ENCODE measurements at places on chromosomes 1 and 21.
A peak's percentile ranks its signal among the peaks of the same experiment; 100 is the strongest.

- no peak for DNase-seq
These were observed 2.8 kb upstream of the NRAS start for GRCh38 chr1:114719424-114719787.

GRCh38 chr1:203136409-203137042 lies 9.0 kb downstream of the ADORA1 start:
- DNase-seq, result no peak

DNA sequence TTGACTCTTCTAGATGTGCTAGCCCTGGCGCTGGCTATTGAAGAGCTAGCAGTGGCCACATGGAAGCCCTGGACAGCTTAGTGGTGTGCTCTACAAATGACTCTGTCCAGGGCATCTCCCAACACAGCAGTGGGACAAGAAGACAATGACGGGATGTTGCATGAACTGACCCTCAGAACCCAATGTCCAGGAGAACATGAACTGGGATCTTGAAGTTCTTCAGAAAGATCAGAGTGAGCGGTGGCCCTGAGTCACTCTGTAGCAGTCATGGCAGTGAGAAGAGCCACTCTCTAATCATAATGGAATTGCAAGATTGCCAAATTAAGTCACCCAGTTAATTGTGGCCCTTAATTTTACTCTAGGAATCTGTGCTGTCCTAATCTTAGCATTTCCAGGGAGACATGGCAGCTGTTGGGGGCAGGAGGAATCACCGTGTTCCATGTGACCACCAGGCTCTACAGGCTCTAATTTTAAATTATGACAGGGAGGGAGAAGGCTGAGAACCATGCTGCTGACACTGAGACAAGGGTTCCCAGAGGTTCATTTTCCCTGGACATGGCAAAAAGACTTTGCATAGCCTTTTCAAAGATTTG lies 10.2 kb upstream of the OBSCN start:
- no peak for DNase-seq

DNA sequence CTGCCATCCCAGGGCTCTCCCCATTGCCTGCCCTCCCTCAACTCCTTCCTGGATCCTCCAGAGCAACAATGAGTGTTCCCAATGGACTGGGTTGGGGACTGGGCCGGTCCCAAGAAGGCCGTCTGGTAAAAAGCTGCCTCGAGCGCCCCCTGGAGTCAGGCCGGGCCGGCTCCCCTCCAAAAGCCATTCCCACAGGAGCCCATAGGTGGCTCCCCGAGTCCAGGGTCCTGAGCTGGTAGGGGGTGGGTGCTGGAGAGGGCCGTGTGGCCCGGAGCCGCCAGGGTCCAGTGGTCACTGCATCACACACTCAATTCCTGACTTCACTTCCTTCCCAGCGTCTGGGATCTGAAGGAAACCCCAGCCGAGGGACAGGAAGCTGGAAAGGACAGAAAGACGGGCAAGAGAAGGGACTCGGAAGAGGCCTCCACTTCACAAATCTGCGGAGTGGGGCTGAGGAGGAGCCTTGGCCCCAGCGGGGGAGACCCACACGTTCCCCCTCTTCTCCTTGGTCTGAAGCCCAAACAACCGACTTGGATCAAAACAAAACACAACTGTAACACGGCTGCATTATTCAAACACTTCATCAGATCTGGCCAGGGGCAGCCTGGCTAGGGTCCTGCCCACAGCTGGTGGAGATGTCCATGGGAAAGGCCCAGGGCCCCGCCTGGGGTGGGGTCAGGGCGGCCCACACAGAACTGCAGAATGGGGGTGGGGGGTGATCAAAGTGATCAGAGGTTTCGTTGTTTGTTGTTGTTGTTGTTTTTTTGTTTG lies 10.9 kb upstream of the ALDH4A1 start:
- peak; percentile 92 for DNase-seq

GRCh38 chr1:17227358-17227915 lies 21.5 kb upstream of the PADI3 start:
- no peak for DNase-seq

GRCh38 chr1:53044926-53045325 lies 17.1 kb upstream of the PODN start:
- DNase-seq, result no peak

DNA sequence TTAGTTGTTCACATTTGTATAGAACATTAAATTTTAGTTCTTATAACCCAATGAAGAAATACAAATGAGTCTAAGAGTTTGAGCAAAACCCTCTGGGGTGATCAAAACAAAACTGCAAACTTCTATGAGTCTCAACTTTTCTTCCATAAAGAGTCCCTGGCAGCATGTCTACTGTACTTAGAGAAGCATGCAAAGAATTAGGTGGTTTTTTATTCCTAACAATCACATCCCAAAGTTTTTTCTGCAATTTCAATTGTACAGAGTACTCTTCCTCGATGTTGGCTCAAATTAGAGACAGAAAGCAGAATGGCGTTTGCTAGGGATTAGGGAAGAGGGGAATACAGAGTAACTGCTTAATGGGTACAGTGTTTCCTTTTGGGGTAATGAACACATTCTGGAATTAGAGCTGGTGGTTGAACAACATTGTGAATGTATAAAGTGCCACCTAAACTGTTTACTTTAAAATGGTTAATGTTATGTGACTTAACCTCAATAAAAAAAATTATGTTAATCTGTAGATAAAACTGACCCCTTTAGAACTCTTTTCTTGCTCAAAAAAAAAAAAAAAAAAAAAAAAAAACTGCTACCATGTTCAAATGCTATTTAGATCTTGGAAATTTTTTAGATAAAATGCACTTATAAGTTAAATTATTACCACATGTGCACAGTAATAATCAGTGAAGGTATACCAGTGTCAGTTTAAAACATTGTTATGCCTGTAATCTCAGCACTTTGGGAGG lies 4.8 kb downstream of the RC3H1 start:
- no peak for DNase-seq

DNA sequence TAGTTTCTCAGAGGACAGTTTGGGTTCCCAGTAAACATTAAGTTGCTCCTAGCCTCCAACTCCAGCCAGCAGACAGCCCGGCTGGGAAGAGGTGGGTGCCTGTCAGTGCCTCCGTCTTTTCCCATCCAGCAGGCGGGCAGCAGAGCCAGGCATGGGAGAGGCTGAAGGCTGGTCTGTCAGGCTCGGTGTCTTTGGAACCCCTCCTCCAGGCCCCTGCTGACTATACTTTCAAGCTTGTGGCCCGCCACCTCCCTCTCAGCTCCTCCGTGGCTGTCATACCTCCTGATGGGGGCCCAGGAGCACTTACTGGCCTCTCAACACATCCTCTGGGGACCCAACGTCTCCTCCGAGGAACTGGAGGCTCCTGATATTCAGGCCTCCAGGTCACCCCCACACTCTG lies 140.9 kb downstream of the ACTL8 start:
- no peak for DNase-seq

- DNase-seq, result no peak
These were observed 346.1 kb downstream of the KCNH1 start for GRCh38 chr1:210787800-210788199.

GRCh38 chr1:222285526-222285925 lies 262.4 kb downstream of the HHIPL2 start:
- no peak for DNase-seq

GRCh38 chr1:23825762-23826522 lies 713 bp upstream of the HMGCL start:
- DNase-seq, result no peak

DNA sequence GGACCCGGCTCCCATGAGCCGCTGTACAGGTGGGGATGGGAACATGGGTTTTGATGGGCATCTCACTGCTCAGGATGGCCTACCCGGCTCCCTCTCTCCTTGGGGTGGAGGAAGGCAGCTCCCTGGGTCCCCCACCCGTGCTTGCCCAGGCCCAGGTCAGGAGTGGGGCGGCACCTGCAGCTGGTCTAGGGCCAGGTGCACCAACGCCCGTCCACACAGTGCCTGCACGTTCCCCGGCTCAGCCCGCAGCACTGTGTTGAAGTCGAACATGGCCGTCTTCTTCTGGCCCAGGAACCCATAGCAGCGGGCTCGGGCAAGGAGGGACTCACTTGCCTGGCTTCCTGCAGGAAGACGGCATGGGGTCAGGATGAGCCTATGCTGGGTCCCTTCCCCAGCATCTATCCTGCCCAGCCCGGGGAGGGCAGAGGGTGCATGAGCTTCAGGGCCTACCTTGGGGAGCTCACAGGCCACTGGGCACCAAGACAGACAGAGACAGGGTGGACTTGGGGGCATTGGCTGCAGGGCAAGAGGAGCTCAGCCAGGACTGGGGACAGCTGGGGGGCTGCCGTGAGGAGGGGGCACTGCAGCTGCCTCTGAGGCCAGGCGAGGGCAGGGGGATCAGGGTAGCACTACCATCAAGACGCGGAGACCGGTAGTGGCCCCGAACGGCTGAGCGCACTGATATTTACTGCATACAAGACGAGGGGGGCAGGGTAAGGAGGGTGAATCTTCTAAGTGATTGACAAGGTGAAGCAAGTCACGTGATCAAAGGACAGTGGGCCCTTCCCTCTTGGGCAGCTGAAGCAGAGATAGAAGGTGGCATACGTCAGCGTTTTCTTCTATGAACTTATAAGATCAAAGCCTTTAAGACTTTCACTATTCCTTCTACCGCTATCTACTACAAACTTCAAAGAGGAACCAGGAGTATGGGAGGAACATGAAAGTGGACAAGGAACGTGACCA lies 17.8 kb downstream of the TTC34 start:
- no peak for DNase-seq

DNA sequence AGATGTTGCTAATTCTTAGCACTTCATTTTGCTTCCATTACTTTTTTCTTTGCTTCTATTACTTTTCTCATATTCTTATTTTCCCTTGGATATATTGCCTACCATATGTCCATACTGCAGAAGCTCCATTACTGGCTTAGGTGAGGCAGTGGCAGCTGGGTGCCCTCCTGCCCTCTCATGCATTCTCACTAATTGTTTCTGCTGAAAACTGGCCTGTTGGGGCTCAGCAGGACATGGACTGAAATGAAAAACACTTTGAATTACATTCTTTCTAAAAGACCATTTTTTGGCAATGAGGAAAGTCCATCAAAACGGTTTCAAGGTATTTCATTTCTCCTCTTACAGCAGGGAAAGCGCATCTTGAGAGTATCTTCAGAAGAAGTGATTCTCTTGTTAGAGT lies 122.9 kb downstream of the MAST2 start:
- no peak for DNase-seq

GRCh38 chr1:218827486-218827885 lies 346.2 kb upstream of the LYPLAL1 start:
- no peak for DNase-seq

- DNase-seq, result no peak
These were observed 35.9 kb downstream of the FCER1A start for GRCh38 chr1:159338018-159338417.

DNA sequence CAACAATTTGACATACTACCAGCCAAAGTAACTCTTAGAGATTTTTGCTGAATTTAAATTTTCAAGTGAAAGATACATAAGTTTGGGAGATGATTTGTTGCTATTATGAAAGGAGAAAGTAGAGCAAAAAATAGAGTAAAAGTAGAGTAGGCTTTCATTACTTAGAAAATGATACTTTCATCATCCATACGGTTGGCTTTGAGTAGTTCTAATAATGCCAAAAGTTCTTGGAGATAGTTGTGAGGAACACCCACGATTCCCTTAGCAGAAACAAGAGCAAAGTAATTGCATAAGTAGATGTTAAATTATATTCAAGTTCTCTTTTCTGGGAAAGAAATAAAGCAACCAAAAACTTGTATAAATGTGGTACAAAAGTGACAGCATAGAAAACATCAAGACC lies 95.0 kb upstream of the VAV3 start:
- no peak for DNase-seq

DNA sequence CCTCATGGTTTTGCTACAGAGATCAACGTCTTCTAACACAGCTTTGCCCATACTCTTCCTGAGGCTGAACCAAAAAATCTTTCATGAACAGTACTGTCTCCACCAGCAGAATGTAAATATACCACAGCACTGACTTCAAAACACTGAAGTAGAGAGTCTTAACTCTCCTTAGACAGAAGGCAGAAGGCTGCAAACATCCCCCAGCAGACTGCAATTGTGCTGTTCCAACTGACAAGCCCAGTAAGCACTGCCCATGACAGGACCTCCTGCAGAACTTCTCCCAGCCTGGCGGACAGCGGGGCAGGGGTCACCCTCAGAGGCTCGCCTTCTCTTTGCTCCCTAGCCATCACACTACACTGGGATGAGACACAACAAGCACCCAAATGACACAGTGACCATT lies 218.7 kb downstream of the RERE start:
- no peak for DNase-seq

GRCh38 chr1:220527279-220527907 lies 543 bp upstream of the MARK1 start:
- DNase-seq, result no peak

DNA sequence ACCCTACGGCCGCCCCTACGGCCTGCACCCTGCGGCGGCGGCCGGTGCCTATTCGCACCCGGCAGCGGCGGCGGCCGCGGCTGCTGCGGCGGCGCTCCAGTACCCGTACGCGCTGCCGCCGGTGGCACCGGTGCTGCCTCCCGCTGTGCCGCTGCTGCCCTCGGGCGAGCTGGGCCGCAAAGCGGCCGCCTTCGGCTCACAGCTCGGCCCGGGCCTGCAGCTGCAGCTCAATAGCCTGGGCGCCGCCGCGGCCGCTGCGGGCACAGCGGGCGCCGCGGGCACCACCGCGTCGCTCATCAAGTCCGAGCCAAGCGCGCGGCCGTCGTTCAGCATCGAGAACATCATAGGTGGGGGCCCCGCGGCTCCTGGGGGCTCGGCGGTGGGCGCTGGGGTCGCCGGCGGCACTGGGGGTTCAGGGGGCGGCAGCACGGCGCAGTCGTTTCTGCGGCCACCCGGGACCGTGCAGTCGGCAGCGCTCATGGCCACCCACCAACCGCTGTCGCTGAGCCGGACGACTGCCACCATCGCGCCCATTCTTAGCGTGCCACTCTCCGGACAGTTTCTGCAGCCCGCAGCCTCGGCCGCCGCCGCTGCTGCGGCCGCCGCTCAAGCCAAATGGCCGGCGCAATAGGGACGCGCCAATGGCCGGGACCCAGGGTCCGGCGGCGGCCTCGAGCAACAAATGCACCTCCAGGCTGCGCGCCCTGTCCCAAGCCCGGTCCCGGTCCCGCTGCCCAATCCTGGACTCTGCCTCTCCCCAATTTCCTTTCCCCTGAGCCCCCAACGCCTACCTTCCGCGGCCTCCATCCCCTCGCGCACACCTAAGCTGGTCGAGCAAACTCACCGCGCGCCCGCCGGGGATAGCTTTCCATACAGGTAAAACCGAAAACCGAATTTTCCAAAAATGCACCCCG lies 1.8 kb downstream of the FOXD3 start:
- no peak for DNase-seq
